ENCODE measurements at places on chromosomes 16 and 17.

- DNase-seq, result no peak
- no peak overlapping the region for H3K27ac ChIP-seq
- H3K27me3 ChIP-seq, result no peaks in the 10 kb centered on the region
- peaks cover 27% of the 10 kb centered on the region for H3K36me3 ChIP-seq
- no peak overlapping the region for H3K4me3 ChIP-seq
Measured at GRCh38 chr16:23689442-23690187, 10.9 kb downstream of the PLK1 start.

DNA sequence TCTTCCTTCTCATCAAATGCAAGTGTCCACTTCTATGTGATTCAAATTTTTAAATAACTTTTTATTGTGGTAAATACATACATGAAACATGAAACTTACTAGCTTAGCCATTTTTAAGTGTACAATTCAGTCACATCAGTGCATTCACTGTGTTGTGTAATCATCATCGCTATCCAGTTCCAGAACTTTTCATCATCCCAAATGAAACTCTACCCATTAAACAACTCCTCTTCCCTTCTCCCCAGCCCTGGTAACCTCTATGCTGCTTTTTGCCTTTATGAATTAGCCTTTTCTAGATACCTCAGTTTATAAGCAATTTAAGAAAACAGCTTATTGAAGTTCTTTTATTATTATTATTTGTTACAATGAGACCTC, 41.1 kb upstream of the IL34 start:
- H3K4me3 ChIP-seq, result no peak overlapping the region
- peaks cover 2% of the 10 kb centered on the region for H3K27me3 ChIP-seq
- no peak overlapping the region for H3K27ac ChIP-seq

DNA sequence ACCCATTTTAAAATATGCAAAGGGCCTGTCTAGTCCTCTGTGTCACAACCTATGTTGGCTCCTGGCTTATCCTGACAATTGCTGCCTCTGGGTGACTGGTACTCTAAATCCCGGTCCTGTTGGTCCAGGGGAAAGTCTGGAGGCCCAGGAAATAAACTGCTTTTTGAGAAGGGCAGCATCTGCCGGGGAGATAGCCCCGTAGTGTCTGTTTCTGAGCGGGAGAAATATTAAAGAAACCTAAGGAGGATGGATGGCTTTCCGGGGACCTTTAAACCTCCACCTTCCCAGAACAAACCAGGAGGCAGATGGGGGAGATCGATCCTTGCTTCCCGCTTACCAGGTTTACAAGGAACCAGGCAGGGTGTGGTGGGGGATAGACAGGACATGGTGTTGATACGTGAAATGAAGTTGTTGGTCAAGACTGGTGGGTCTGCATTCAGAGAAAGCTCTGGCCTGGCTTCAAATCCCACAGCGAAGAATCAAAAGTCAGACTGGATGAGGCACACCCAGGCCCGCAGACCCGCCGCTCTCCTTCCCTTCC, 3.8 kb downstream of the HOXB2 start:
- H3K27me3 ChIP-seq, result peaks cover 35% of the 10 kb centered on the region
- H3K27ac ChIP-seq, result peak overlapping the region; percentile 99
- peak overlapping the region; percentile 91 for H3K4me3 ChIP-seq
- H3K36me3 ChIP-seq, result peaks cover 6% of the 10 kb centered on the region
- peaks cover 20% of the 10 kb centered on the region for H3K4me1 ChIP-seq

- H3K4me1 ChIP-seq, result peaks cover 3% of the 10 kb centered on the region
- peaks cover 29% of the 10 kb centered on the region for H3K36me3 ChIP-seq
- no peak overlapping the region for H3K4me3 ChIP-seq
- no peaks in the 10 kb centered on the region for H3K27me3 ChIP-seq
- no peak for DNase-seq
Measured at GRCh38 chr17:27320222-27320560, 26.3 kb downstream of the WSB1 start.

- peak overlapping the region; percentile 95 for H3K27ac ChIP-seq
- no peaks in the 10 kb centered on the region for H3K27me3 ChIP-seq
- peak; percentile 23 for DNase-seq
- peak overlapping the region; percentile 98 for H3K4me3 ChIP-seq
- H3K36me3 ChIP-seq, result peaks cover 49% of the 10 kb centered on the region
Measured at GRCh38 chr17:29292992-29293889, 707 bp downstream of the NUFIP2 start.

DNA sequence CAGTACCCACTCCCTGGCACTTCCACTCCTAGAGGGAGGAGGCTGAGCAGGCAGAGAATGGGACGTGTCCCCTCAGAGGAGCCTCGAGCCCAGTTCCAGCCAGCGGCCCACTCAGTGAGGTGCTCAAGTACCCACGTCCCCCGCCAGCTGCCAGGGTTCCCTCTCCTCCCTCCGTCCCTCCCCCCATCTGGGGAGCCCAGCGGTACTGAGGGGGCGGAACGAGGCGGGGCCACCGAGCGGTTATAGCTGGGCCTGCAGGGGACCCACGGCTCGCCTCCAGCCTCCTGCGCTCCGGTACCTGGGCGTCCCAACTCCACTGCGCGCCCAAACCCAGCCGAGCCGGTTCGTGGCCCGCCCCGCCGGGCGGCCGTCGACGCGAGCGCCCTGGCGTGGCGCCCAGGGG, at the start of gene NPW:
TSS of gene NPW (plus strand) at position 268 of the 403 bp plus-strand sequence.
- no peak within 1 kb of the TSS for H3K27ac ChIP-seq
- peaks cover 19% of the 10 kb centered on the region for H3K27me3 ChIP-seq
- H3K36me3 ChIP-seq, result peaks cover 8% of the 10 kb centered on the region
- no peak for DNase-seq
- no peak within 1 kb of the TSS for H3K4me3 ChIP-seq

GRCh38 chr16:69566981-69567680, 1.4 kb downstream of the NFAT5 start:
- H3K27me3 ChIP-seq, result no peaks in the 10 kb centered on the region
- no peak for DNase-seq
- H3K4me1 ChIP-seq, result peaks cover 23% of the 10 kb centered on the region
- H3K36me3 ChIP-seq, result peaks cover 18% of the 10 kb centered on the region
- H3K27ac ChIP-seq, result peak overlapping the region; percentile 93

DNA sequence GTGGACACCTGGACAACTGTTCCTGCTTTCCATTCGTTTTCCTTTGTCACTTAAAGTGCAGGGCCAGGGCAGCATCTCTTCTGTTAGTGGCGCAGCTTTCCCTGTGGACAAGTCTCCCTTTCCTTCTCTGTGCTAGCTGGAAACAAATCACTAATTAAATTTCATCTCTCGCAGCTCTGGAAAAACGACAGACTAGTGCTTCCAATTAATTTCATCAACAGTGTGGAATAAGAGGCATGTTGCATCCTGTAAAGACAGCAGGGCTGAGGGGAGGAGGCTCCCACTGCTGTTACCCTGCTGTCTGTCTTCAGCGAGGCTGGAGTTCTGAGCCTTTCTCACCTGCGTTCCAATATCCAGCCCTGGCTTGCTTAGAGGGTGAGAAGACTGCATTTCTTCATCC, 352.1 kb upstream of the HSBP1 start:
- DNase-seq, result no peak
- H3K27me3 ChIP-seq, result peaks cover 13% of the 10 kb centered on the region
- no peaks in the 10 kb centered on the region for H3K4me1 ChIP-seq
- H3K27ac ChIP-seq, result no peak overlapping the region

- H3K4me3 ChIP-seq, result peak overlapping the region; percentile 57
- peaks cover 27% of the 10 kb centered on the region for H3K4me1 ChIP-seq
- no peak overlapping the region for H3K27ac ChIP-seq
- H3K27me3 ChIP-seq, result peaks cover 31% of the 10 kb centered on the region
Measured at GRCh38 chr16:3004781-3005284, 7.9 kb upstream of the CLDN9 start.

- H3K27me3 ChIP-seq, result no peaks in the 10 kb centered on the region
- H3K4me3 ChIP-seq, result no peak overlapping the region
- H3K4me1 ChIP-seq, result no peaks in the 10 kb centered on the region
- H3K36me3 ChIP-seq, result no peaks in the 10 kb centered on the region
- no peak overlapping the region for H3K27ac ChIP-seq
- no peak for DNase-seq
Measured at GRCh38 chr17:12512694-12513355, 152.9 kb upstream of the MYOCD start.

- peaks cover 65% of the 10 kb centered on the region for H3K36me3 ChIP-seq
- H3K4me3 ChIP-seq, result no peak overlapping the region
- H3K4me1 ChIP-seq, result no peaks in the 10 kb centered on the region
- H3K27me3 ChIP-seq, result no peaks in the 10 kb centered on the region
- DNase-seq, result no peak
- H3K27ac ChIP-seq, result peak overlapping the region; percentile 44
Measured at GRCh38 chr16:16120382-16121184, 102.7 kb downstream of the ABCC6 start.

GRCh38 chr16:661184-661821, 6.6 kb upstream of the RHOT2 start:
- no peaks in the 10 kb centered on the region for H3K27me3 ChIP-seq
- DNase-seq, result no peak
- no peaks in the 10 kb centered on the region for H3K36me3 ChIP-seq
- peaks cover 3% of the 10 kb centered on the region for H3K4me1 ChIP-seq
- no peak overlapping the region for H3K4me3 ChIP-seq

DNA sequence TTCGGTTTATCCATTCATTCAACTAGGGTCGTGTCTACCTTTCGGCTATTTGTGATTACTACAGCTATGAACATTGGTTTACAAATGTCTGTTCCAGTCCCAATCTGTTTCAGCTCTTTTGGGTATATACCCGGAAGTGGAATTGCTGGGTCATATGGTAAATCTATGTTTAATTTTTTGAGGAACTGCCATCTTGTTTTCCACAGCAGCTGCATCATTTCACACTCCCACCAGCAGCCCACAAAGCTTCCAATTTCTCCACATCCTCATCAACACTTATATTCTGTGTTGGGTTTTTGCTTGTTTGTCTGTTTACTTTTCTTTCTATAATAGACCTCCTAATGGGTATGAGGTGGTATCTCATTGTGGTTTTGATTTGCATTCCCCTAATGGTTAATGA, 48.7 kb upstream of the GINS3 start:
- H3K27me3 ChIP-seq, result peaks cover 65% of the 10 kb centered on the region
- H3K27ac ChIP-seq, result no peak overlapping the region
- no peak overlapping the region for H3K4me3 ChIP-seq
- no peak for DNase-seq

GRCh38 chr17:57257895-57258851, 1.9 kb downstream of the MSI2 start:
- H3K36me3 ChIP-seq, result peaks cover 20% of the 10 kb centered on the region
- H3K27ac ChIP-seq, result peak overlapping the region; percentile 92
- H3K4me3 ChIP-seq, result peak overlapping the region; percentile 98

Measured in effector memory CD8-positive, alpha-beta T cell (primary cell).